ENCODE measurements at places on chromosomes 6 and 20. TPM values are rescaled to one million over a fixed set of nuclear protein-coding genes. Genes with fewer than 3 reads are reported as not detected.

DOK5 gene
- not detected for total RNA-seq

CAGE1 gene
- total RNA-seq: 0.18 TPM

ME1 gene
- 0.14 TPM for total RNA-seq

PDE7B gene
- total RNA-seq: 3.5 TPM

DCBLD1 gene
- total RNA-seq: 6.1 TPM

SLC35F1 gene
- not detected for total RNA-seq

FAM217A gene
- total RNA-seq: not detected

EDN3 gene
- total RNA-seq: not detected

- no peak for DNase-seq
Observed at GRCh38 chr20:54221996-54222890, 14.4 kb downstream of the PFDN4 start.

DNA sequence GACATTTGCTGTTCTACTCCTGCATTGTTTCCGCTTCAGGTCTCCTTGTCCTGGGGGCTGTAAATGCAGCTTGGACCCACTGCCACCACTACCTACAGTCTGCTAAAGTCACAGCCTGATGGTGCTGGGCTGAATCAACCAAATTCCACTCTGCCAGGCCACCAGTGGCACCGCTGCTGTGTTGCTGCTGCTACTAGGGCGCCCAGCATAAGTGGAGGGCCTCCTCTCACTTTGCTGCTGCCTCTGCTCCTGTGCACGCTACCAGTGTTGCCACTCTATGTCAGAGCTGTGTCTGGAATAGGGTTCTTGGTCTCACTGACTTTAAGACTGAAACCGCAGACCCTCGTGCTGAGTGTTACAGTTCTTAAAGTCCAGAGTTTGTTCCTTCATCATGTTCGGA is 1.4 kb upstream of the SSR1 start:
- DNase-seq: no peak

- DNase-seq: no peak
Observed at GRCh38 chr20:33099843-33100538, 20.5 kb downstream of the BPIFB4 start.

DNA sequence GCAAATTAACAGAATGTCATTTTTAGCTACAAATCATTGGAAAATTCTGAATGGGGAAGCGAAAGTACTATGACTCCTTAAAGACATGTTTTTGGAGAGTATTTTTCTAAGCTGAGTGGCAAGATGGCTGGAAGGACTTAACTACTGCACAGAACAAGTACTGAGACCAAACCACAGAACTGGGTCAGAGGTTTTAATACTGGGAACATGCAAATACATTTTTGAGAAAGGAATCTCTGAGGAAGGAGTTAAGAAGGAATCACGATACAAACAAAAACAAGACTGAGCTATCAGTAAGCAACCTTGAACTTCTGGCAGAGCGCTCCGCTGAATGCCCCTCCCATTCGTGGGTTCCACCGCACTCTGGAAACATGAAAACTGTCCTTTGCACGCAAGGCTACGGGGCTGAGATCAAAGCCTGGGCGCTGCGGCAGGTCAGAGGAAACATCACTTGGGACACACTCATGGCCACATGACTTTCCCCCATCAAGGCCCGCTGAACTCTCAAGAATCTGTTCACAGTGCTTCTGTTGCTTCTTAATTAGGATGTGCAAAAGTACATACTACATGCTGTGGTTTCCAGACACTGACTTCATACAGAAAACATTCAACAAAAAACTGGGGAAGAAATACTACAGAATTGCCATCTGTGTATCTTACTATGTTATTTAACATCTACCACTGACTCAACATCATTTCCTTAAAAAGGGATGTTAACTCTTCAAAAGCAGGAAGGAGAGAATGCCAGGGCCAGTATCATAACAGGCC is 27.8 kb downstream of the SLC23A2 start:
- peak; percentile 69 for DNase-seq

- no peak for DNase-seq
Observed at GRCh38 chr20:25078662-25079061, 3.3 kb downstream of the VSX1 start.

DNA sequence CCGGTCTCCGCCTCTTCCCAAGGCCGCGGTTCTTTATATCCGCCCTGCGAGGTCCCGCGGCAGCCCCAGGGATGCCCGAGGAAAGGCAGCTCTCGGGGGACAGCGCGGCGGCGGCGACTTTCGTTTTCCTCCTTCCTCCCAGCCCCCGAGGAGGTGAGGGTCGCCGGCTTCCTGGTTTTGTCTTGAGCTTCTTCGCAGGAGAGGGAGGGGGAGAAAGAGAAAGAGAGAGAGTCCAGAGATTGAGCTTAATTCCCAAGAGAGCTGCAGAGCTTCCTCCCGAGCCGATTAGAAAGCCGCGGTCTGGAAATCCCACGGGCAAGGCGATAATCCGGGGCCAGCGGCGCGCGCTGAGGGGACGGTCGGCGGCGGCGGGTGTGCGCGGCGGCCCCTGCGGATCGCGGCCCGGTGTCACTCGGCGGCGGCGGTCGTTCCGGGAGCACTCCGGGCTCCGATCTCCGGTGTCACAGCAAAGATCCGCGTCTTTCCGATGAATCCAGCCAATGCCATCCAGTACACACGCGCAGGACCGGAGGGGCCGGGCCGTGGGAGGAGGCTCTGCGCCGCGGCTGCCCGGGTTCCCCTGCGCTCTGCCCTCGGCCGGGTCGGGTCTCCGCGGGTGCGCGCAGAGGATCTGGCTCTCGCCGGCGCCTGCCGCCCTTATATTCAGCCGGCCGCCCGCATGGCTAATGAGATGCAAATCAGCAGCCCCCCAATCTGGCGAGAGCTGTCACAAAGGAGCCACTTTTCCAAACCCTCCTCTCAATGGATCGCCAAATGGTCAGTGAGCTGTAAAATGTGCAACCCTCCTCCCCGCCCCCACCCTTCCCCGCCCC is at the start of gene DLL1:
DLL1 (minus strand) TSS at position 783 of the 833 bp plus-strand sequence. CDS start 939 bp downstream, outside the sequence.
- no peak for DNase-seq

DNA sequence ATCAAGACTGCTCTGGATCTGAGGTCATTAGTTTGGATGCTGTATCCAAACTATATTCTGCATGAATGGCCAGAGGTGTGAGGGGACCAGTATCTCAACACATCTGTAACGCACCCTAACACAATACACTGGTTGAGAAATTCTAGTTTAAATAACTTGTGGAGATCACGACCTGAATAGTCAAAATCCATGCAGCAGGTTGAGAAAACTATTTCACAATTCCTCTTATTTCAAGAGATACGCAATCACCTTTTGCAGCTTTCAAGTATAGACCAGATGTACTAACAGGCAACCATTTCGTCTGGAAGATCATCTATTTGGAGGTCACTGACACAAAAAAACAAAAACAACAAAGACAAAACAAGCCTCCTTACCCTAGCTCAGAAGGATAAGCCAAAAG is 11.1 kb downstream of the CSNK2A1 start:
- DNase-seq: no peak

DNA sequence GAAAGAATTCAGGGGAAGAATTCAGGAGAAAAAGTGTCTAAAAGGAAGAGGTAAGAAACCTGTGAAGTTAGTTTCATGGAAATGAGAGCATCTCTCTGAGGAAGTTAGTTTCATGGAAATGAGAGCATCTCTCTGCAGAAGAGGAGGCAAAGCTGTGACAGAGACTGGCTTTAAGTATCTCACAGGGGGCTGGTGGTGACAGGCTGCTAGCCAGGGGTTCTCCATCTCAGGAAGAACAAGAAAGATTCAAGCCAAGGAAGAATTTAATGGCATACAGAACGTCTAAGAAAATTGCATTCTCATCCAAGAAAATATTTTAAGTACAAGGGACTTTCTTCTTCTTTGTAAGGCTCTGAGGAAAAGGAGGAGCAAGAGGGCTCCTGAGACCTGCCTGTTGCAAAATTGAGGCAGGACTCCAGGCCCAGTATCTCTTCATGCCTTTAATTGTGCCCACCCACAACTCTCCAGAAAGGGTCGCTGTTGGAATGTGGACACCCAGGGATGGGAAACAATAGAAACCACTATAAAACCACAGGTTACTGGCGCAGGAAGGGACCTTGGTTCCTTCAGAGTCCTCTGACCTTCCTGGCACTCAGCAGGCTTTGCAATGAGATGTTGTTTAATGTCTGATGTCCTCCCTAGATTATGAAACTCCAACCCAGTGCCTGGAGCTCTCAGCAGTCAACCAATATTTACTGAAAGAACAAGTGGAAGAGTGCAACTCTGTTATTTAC is 136.8 kb downstream of the FNDC1 start:
- no peak for DNase-seq

- no peak for DNase-seq
Observed at GRCh38 chr6:72842140-72842539, 220.3 kb downstream of the KCNQ5 start.

- no peak for DNase-seq
Observed at GRCh38 chr6:92521553-92521952, 897.8 kb downstream of the EPHA7 start.

- DNase-seq: no peak
Observed at GRCh38 chr20:33751775-33752174, 20.0 kb downstream of the ZNF341 start.

- no peak for DNase-seq
Observed at GRCh38 chr20:19625426-19625825, 132.6 kb upstream of the RIN2 start.

DNA sequence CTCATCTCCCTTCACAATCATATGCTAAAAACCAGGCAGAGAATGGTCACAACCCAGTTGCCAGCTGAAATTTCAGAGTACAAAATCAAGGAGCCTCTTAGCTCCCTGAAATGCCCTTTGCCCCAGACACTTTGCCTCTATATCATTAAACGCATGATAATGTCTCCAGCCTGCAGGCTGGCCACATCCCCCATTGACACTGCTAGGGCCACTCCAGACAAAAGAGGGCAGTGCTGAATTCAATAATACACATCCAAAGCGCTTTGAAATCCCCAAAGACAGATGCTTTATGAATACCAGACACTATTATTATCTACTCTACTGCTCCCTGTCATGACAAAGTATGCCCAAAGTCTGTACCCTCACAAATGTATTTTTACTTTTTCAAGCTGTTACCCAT is 348.3 kb upstream of the POU3F2 start:
- DNase-seq: no peak

DNA sequence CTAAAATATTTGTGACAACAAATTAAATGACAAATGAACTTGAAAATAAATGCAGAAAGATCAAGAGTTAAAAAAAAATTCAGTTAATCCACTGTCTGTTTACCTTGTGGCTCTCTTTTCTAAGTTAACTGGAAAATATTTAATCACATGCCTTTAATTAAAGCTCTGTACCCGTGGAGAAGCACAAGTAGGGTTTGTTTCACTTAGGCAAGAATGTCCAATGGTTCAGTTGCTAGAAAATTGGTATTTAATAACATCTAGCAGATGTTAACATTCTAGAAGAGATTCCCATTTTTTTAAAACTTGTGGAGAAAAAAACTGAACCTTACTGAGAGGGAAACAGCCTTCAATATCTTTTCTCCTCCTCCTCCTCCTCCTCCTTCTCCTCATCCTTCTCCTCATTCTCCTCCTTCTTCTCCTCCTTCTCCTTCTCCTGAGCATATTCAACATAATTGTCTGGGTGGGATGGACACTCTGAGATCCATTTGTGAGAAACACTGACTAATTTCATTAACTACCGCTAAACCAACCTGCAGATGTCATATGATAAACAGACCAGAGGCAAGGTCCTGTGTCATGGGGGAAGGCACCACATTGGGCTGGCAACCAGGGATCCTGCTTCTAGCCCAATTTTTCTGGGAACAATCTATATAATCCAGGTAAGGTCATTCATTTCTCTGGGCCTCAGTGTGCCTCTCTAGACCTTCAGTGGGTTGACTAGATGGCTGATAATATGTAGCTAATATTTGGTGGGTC is 44.1 kb upstream of the AKIRIN2 start:
- DNase-seq: no peak

- no peak for DNase-seq
Observed at GRCh38 chr6:2434912-2435311, 189.5 kb upstream of the GMDS start.

GRCh38 chr6:90610751-90611542 is 24.1 kb upstream of the MAP3K7 start:
- peak; percentile 49 for DNase-seq

GRCh38 chr6:52130440-52130839 is 43.0 kb upstream of the PKHD1 start:
- no peak for DNase-seq

- DNase-seq: no peak
Observed at GRCh38 chr6:36285187-36285671, 15.4 kb downstream of the PNPLA1 start.

- no peak for DNase-seq
Observed at GRCh38 chr6:169709293-169709692, 7.4 kb downstream of the C6orf120 start.

GRCh38 chr6:12071064-12071615 is 59.0 kb downstream of the HIVEP1 start:
- DNase-seq: no peak

DNA sequence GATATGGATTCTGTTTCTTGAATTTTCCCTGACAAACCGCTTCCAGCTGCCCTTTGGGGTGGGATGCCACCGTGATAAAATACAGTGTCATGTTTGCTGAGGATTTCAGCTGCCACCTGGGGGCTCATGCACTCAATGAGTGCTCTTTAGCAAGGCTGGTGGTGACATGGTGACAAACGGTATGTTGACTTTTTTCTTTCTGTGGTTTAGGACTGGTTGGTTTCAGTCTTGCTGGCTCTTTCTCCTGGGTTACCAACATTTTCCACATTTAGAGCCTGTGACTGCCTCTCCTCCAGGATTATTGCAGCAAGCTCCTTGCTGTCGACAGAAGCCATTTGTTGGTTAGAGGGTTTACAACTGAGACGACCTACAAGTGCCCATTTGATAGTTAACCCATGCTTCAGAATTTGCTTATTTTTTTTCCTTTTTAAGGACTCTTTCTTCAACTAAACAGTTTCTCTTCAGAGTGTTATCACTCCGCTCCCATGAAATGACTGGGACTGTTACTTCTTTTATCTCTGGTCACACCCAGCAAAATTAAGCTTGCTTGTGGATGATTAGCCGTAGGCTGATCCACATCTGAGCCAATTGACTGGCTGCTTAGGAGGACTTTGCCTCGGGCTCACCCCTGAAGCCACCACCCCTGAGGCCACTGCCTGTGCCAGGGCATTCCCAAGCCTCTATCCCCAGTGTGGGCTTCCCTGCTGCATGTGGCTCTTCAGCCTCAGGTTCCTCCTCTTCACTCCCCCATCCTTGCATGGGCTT is 48.4 kb upstream of the CDYL start:
- DNase-seq: peak; percentile 44

DNA sequence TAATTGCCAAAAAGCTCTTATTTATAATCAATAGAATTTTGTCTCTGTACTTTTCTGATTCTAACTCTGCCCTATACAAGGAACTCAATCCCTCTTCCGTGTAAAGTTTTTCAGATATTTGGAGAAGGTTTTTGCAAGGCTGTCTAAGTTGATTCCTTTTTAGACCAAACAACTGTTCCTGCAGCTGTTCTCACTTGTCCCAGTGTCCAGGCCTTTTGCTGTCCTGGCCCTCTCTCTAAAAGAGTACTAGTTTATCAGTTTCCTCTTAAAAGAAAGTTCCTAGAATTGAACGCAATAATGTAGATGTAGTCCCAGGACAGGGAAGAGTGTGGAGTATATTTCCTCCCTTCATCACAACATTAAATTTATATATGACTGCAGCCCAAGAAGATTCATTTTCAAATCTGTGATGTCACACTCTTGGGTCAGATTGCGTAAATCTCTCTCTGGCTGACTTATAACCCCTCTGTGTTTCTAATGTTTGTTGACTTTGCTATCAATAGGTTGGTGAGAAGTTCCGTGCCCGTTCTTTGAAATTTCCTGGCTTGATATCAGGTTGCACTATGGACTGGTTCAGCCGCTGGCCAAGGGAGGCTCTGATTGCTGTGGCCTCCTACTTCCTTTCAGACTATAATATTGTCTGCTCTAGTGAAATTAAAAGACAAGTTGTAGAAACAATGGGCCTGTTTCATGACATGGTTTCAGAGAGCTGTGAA is 139.4 kb upstream of the GLP1R start:
- DNase-seq: no peak

Data from activated CD8-positive, alpha-beta memory T cell treated with anti-CD3 and anti-CD28 coated beads, Interleukin-2, amount 10 ng/mL, durations not matched to agents 7 days and 5 days (primary cell).